Right renal cortex interstitium (tissue), 3 donors: ENCODE measurements at places on chromosomes 2 and 18. TPM values are rescaled to one million over a fixed set of nuclear protein-coding genes. Genes with fewer than 3 reads are reported as not detected.

Gene BCL11A
- polyA plus RNA-seq: 10.9 TPM

DNA sequence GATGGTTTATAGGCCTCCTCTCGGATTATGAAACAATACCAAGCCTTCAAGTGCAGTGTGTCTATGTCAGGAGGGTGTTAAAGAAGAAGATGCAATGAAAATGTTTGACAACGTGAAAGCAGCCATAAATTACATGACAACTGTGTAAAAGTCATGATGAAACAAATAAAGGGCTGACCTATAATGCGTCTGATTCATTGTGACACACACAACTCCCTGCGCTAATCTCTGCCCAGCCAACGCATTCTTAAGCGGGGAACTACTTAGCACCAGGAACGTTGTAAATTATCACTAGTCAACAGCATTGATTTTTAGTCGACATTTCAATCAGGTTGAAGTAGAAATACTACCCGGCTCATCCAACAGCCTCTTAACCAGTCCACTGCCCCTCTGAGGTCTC is 26.8 kb downstream of the BCL11A start:
- no peak for DNase-seq

- DNase-seq: no peak
Observed at GRCh38 chr2:144470334-144470733, 49.6 kb downstream of the ZEB2 start.

DNA sequence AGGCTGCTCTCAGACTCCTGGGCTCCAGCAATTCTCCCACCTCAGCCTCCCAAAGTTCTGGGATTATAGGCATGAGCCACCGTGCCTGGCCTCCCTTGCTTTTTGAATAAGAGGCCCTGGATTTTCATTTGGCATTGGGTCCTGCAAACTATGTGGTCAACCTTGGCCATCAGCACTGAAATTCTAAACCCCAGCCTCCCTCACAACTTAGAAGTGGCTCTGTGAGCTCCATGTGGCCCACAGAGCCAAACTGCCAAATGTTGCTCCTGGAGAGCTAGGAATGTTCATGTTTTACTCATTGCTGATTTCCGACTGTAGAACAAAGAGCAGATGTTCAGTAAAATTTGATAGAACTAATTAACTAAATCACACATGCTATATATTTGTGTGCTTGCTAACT is 210.6 kb upstream of the AGAP1 start:
- DNase-seq: no peak

- DNase-seq: no peak
Observed at GRCh38 chr2:63078852-63079606, 28.4 kb downstream of the OTX1 start.
